ENCODE measurements at places on chromosomes 1 and 21.

GRCh38 chr1:50977575-50978143 is 7.6 kb downstream of the CDKN2C start:
- DNase-seq, result peak; percentile 76

DNA sequence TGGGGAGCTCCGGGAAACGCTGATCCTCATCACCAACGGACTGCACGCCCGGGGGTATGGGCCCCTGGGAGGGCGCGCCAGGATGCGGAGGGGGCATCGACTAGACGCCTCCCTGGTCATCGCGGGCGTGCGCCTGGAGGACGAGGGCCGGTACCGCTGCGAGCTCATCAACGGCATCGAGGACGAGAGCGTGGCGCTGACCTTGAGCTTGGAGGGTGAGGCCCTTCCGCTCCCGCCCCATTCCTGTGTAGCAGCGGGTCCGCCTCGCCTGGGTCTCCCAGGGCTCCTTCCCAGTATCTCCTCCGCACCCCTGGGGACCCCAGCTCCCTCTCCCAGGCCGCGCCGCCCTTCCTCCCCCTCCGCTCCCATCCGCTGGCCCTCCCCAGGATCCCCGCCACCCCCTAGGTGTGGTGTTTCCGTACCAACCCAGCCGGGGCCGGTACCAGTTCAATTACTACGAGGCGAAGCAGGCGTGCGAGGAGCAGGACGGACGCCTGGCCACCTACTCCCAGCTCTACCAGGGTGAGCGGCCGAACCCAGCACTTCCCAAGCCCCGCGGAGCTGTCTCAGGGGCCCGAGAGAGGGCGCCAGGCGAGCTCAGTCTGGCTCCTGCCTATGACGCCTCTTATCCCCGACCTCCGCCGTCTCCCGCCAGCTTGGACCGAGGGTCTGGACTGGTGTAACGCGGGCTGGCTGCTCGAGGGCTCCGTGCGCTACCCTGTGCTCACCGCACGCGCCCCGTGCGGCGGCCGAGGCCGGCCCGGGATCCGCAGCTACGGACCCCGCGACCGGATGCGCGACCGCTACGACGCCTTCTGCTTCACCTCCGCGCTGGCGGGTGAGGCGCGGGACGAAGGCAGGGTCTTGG is 5.0 kb downstream of the HAPLN2 start:
- DNase-seq, result peak; percentile 85

GRCh38 chr1:8727809-8728213 is 89.6 kb downstream of the RERE start:
- no peak for DNase-seq

DNA sequence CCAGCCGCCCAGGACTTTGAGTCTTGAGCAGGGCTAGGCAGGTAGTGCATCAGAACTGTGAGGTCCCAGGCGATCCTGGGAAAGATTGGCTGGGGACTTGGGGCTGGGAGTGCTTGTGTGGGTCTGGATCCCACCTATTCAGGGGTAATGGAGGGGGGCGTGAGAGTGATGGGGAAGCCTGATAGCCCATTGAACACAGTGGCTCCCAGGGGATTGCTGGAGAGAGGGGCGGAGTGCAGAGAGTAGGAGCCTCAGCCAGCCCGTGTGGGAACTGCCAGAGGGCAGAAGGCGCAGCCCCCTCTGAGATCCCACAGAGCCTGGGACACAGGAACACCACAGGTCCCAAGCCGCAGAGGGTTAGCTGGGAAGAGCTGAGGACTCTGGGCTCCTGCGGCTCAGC is 19.3 kb upstream of the PDZK1IP1 start:
- no peak for DNase-seq

DNA sequence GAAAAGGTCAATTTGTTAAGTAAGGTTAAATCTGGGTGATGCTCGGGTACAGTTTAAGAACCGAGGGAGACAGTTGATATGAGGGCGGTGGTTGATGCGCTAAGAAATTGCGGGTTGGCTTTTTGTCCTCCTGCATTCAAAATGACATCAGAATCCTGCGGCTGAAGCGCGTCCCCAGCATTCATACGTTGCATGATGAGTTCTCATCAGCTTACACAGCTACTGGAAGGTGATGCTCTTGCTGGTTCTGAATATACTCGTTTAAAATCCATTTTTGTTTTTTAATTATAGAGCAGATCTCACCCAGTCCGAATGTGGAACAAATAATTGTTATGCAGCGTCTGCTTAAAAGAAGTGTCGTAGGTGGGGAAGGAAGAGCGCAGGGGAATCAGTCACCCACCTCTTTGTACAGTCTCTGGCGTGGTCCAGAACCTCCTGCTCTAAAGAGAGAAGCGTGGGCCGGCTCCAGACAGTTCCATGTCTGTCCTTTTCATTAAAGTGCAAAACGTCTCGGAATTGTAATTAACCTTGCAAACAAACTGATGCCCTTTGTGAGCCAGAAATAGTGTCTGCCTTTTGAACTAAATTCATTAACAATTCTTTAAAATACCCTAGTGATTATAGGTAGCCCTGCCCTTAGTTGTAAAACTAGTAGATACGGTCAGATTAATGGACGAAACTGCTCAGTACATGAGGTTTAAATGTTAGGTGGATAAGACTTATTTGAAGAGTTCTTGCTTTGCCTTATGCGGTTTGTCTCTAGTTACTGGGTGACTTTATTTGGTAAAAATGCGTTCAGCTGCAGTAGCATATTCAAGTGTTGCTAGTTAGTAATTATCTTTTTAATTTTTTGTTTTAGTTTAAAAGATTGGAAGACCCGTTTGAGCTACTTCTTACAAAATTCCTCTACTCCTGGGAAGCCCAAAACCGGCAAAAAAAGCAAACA is 741 bp downstream of the RGS2 start:
- DNase-seq, result no peak

GRCh38 chr1:95561346-95561745 is 327.3 kb downstream of the RWDD3 start:
- no peak for DNase-seq
